ENCODE measurements at places on chromosomes 4 and X.

DNA sequence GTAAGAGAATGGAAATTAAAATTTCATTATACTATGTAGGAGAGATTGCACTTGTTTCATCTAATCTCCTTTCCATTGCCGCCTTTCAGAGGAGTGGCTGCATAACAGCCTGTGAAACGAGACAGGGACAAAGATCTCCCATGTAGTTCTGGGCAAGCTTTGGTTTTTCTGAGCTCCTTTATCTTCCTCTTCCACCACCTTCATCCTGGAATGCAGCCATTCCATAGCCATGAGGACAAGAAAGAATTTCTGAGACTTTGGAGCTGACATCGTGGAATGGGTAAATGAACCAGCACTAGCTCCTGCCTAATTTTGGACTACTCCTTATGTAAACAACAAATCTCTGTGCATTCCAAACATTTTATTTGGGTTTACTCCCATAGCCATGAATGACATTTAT lies 1587.3 kb upstream of the TENM3 start:
- DNase-seq: no peak

- DNase-seq: no peak
These were observed 25.8 kb downstream of the PPEF1 start for GRCh38 chrX:18733287-18733686.

GRCh38 chr4:119550857-119551532 lies 77.6 kb downstream of the PDE5A start:
- no peak for DNase-seq

GRCh38 chr4:176043838-176044588 lies 21.6 kb upstream of the WDR17 start:
- no peak for DNase-seq

DNA sequence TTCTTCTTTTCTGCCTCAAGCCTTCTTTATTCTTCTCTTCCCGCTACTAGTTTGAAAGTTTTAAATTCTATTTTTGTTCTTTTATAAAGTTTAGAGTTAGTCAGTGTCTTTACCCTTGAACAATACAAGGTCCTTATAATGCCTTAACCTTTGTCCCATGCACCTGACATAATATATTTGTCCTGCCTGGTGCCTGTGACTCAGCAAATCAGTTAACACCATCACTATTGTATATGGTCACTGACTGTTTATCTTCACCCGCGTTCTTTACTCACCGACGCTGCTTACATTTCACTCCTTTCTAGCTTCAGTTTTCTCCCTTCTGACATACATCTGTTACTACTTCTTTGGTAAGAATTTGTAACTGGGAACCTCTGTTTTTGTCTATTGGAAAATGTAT lies 5.7 kb downstream of the SMIM20 start:
- no peak for DNase-seq

DNA sequence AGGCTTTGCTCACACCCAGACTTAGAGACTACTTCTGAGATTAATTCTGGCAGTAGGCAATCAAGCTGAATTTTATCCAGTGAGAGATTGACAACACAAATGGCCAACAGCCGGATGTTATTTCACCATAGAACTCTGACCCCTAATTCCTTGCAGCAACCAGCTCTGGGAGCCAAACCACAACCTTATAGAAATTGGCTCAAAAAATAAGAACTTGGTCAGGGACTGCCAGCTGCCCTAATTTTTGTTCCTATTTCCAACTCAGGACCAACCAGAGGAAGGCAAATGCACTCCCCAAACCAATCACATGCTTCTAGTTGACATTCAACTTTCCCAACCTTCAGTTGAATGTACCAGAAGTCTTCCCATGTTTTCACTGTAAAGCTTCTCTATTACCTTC lies 269.7 kb downstream of the HS3ST1 start:
- no peak for DNase-seq

DNA sequence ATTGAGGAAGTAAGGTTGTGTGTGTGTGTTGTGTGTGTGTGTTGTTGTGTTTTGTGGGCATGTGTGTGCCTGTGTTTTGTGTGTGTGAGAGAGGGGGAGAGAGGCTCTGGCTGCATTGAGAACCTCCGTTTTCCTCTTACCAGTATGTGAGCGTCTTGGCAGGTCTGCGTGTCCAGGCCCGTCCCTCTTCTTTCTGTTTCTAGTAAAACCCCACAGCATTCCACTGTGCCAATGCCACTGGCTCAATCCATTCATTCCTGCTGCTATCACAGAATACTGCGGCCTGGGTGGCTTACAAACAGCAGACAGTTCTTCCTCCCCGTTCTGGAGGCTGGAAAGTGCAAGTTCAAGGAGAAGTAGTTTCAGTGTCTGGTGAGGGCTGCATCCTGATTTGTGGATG lies 15.5 kb upstream of the HTRA3 start:
- DNase-seq: no peak

DNA sequence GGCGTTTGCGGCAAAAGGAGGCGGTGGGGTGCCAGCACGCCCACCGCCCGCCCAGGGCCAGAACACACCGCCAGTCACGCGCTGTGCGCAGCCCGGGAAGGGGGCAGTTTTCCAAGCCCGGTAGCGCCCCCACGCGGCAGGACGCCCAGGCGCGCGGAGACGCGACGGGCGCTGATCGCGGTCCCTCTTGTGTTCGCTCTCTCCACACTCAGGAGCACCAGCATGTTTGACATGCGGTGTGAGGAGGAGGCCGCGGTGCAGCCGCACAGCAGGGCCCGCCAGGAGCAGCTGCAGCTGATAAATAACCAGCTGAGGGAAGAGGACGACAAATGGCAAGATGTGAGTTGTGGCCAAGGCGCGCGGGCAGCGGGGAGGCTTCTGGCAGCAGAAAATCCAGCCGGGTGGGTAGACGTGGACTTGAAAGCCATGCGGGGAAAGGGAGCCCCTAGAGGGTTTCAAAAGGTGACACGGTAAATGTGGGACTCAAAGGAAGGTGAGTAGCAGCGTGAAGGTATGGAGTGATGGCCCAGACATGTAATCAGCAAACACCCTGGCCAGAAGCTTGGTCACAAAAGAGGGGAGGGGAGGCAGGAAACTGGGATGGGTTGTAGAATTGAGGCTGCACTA lies 104.1 kb downstream of the PHOX2B start:
- no peak for DNase-seq

DNA sequence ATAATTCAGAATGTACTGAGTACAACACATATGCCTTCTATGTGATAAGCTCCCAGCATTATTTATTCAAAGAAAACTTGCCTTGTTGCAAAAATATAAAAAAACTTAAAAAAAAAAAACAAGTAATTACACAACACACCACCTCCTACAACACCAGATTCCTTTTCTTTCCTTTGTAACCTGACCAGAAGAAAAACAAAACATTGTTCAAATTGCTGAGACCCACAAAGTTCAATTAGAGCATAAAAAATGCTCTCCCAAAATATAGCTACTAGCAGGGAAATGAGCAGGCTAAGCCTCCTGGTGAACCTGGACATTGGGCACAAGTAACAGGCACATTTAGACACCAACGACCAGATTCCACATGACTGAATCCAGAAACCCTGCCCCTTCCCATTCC lies 38.3 kb downstream of the MECP2 start:
- no peak for DNase-seq

DNA sequence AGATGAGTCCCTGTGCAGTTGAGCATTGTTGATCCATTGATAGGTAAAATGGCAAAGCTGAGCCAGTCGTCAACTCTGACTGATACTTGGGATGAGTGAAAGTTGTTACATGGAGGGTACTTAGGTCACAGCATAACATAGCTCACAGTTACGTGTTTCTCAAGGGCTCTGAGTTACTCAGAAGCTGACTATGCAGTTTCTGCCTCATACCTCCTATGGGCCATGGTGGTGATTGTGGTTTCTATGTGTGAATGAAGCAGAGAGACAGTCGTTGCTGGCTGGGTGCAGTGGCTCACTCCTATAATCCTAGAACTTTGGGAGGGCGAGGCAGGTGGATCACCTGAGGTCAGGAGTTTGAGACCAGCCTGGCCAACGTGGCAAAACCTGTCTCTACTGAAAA lies 30.8 kb downstream of the FRMPD3 start:
- DNase-seq: no peak

GRCh38 chr4:15244354-15244753 lies 183.5 kb upstream of the C1QTNF7 start:
- DNase-seq: no peak

DNA sequence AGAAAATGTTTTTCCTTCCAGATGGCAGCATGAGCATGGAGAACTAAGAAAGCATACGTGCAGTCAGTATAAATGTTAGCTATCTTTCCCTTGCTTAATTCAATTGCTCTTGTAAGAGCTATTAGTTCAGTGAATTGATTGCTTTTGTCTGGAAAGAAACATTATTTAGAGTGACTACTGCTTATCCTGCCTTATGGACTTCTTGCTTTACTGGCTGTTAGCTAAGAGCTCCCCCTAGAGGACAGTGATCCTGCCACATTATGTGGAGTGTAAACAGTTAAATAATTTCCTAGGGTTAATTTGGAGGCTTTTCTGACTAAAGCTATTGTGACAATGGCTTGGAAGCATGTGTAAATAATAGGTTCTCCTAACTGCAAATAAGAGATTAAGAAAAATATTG lies 1402.4 kb downstream of the FAM133A start:
- DNase-seq: no peak

DNA sequence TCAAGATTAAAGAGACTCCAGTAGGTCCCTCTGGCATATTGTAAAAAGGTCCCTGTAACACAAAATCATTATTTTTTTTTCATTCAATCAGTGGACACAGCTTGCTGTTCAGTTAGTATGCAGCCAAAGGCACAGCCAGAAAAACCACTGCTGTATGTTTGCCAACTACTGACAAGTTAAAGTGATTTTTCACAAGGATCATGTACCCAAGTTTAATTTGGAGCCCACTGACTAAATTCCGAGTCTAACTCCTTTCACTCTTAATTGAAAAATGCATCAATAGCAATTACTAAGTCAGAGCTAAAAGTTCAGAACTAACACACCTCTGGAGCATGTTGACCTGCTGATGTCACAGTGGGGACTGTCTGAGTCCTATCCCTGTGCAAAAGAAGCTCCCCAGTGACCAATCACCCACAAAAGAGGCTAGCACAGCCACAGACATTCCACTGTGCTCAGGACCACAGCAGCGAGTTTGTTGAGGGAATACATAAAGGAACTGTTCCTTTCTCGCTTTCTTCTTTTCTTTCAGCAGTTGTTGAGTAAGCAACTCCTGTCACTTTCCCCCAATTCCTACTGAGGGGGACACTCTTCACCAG lies 60.4 kb downstream of the STX18 start:
- no peak for DNase-seq

DNA sequence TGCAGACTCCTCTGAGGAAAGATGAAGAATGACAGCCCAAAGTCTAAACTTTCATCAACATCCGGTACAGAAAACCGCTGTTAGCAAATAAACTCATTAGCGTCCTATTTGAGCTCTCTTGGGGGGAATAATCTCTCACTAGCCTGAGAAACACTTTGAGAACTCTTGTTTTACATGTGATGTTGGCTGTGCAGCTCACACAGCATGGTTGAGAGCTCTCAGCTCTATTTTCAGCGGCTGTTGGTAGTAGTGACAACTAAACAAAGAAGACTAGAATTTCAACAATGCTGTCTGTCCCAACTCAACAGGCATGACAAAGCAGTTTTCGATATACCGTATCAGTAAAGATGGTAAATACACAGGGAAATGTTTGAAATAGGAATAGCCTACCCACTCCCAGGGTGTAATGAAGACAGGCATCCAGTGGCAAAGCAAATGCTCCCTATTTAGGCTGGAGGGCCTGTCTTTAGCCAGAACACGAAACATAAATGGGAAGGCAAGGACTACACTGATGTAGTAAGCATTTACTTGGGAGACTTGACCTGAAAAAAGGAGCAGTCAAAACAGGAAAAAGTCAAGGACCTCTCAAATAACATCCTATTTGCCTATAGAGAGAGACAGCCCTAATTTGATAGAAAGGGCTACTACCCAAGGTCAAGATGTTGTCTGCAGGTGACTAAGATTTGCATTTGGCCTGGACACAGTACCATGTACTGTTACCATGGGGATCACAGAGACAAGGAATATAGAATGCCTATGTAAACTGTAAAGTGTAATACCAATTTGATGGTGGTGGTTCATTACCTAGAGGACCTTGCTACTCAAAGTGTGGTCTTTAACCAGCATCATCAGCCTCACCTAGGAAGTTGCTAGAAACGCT lies 60.4 kb downstream of the PPEF2 start:
- DNase-seq: no peak

DNA sequence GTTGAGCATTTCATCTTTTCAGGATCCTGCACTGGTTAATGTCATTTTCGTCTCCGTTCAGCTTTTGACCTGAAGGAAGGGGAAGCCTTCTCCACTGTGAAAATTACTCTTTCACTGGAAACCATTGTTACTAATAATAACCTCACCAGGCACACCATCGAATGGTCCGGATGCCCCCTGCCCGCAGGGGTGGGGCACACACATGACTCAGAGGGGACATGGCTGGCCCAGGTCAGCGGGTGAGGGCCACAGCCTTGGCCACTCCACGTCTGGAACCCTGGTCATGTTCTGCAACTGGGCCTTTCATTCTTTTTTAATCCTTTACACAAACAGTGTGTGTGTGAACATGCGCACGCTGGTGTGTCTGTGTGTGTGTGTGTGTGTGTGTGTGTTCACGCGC lies 191.8 kb downstream of the BCOR start:
- no peak for DNase-seq

DNA sequence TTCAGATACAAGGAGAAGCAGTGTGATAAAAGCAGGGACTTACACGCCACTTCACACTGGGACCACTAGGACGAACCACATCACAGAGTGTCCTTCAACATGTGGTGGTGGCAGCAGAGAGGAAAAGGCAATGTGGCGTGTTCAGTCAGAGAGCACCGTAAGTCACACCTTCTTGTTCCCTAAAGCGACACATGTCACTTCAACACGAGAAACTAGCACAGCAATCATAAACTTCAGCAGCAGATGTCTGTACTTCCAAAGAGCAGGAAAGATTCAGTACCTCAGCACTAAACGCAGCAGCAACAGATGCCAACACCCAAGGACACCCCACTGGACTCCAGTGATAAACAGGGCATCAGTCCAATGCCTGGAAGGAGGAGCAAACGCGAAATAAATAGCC lies 96.7 kb downstream of the AREG start:
- DNase-seq: no peak

GRCh38 chr4:3311489-3312171 lies 18.8 kb downstream of the RGS12 start:
- no peak for DNase-seq

GRCh38 chr4:128241425-128241913 lies 46.1 kb downstream of the PGRMC2 start:
- no peak for DNase-seq

GRCh38 chrX:25072247-25072646 lies 56.5 kb upstream of the ARX start:
- DNase-seq: no peak

- no peak for DNase-seq
These were observed 164.2 kb downstream of the MAB21L2 start for GRCh38 chr4:150746156-150746555.

- DNase-seq: no peak
These were observed 9.4 kb downstream of the FHIP1A start for GRCh38 chr4:151418385-151418784.

DNA sequence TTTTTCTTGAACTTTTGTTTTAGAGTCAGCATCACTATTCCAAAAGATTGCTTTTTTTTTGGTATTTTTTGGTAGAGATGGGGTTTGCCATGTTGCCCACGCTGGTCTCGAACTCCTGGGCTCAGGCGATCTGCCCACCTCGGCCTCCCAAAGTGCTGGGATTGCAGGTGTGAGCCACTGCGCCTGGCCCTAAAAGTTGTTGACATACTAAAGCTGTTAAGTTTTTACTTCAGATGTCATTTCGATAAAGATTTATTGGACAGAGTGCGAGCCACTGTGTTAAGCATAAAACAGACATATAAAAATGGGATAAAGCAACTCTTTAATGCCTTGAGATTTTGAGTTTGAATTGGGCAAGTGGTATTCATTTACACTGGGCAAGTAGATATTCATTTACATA lies 28.3 kb downstream of the USO1 start:
- no peak for DNase-seq

GRCh38 chr4:68476191-68476590 lies 28.9 kb downstream of the TMPRSS11E start:
- no peak for DNase-seq
